Fibroblast of skin of scalp (primary cell): ENCODE measurements at places on chromosomes 3 and 15.

GRCh38 chr3:142888099-142888480, 793 bp downstream of the PCOLCE2 start:
- peak; percentile 43 for DNase-seq

GRCh38 chr3:111691293-111691909, 96.3 kb upstream of the ZBED2 start:
- DNase-seq, result peak; percentile 59

- DNase-seq, result no peak
Measured at GRCh38 chr15:45471151-45471550, 51.4 kb downstream of the SLC30A4 start.

DNA sequence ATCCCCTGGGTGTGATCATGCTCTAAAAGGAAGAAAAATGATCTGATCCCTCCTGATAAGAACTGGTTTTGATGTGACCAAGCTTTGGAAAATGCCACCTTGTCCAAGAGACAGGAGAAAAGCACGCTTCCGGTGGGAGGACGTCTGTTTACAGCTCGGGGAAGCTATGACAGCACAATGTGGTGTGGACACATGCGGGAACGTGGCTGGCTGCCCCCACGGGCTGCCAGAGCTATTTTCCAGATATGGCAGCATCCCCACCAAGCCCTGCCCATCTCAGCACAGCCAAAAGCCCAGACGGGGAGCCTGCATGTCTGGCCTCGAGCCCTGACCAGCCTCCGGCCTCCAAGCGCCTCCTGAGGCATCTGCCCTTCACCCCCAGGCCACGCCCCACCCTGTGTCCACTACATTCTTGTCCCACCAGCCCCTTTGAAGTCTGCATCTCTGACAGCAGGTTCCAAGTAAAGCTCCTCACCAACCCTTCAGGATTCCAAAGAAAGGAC, 63.2 kb upstream of the HRH1 start:
- no peak for DNase-seq

- no peak for DNase-seq
Measured at GRCh38 chr3:172476347-172476746, 28.1 kb upstream of the GHSR start.

GRCh38 chr3:55454611-55455010, 32.5 kb downstream of the WNT5A start:
- no peak for DNase-seq

DNA sequence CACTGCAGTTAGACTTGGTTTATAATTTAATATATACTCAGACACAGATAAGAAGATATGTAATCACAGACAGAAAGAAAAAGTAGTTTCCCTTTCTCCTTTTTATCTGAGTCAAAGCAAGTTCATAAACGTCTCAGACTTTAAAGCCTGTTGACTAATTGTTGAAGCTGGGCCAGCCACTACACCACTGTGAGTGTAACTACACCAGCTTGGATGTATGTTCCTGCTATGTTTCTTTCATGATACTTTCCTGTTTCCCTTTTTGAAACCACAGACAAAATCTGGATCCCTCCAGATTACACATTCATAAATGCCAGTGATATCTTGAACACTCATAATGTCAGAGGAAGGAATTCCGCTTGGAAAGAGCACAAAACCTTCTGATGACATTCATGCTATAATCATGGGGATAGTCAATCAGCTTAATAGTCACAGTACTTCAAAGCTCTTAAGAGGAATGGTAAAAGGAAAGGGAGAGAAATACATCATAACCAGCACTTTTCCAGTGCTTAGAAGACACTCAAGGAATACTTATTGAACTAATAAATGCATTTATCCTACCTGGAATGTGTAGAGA, 32.0 kb downstream of the KCNMB2 start:
- DNase-seq, result peak; percentile 5

GRCh38 chr3:120855665-120856437, 52.2 kb upstream of the STXBP5L start:
- DNase-seq, result peak; percentile 75

- no peak for DNase-seq
Measured at GRCh38 chr3:33047842-33048834, 48.8 kb downstream of the GLB1 start.

DNA sequence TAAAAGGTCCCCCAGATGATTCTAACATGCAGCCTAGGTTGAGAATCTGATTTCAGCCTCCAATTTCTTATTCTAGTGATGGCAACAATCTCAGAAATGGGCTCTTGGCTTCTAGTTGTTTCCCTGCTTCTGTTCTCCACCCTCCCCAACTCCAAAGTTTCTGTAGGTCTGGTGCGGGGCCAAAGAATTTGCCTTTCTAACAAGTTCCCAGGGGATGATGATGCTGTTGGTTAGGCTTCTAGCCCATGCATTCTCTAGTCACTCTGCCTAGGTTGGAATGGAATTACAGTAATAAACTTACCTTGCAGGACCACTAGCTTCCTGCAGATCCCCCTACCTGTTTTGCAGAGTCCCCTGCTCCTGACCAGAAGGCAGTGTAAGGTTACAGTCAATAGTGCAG, 103.2 kb upstream of the PPP2R3A start:
- no peak for DNase-seq

- no peak for DNase-seq
Measured at GRCh38 chr3:10419637-10420232, 85.7 kb downstream of the ATP2B2 start.

DNA sequence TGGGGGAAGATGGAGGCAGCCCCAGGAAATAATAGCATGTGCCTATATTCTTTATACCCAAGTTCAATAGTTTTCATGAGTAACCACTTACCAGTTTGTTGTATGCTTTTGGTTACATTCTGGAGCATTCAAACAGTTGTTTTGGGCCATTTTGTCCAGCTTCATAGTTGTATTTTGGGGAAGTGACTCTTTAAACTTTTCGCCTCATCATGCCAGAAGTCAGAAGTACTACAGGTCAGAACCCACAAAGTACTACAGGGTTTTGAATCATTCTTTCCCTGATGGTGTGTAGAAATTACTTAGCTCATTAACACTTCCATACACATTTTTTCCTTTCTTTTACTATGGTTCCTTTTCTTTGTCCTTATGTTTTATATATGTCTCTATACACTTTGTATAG, 210.6 kb downstream of the ARPP21 start:
- DNase-seq, result no peak

DNA sequence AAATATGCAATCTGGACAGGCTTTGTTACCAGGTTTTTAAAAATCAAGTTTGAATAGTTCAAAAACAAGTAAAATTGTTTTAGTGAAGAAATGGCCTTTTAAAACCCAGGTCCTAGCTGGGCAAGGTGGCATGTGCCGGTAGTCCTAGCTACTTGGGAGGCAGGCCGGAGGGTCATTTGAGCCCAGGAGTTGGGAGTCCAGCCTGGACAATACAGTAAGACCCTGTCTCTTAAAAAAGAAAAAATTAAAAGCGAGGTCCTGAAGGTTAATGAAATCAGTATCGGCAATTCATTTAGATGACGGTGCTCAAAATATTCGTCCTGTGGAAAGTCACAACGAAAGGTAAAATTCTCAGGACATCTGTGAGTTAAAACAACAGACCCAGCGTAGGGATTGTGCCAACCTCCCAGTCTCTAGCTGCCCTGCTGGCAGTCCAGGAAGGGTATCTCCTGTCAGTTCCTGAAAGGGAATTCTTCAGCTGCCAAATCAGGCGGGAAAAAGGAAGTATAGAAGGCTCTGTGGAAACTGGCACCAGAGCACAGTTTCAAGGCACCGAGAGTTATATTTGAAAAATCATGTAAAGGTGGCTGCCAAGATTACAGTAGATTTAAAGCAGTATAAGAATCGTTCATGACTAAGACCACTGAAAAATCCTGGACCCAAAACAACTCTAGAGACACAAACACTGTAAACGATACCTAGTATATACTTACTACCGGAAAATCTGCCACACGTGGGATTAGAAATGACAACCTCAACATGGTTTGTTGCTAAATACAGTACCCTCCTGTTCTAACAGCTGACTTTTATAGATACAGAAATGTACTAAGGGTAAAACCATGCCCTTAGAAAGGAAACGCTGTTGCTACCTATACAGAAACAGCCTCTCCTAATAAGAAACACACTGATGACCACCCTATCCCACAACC, 1.2 kb upstream of the ABHD17C start:
- no peak for DNase-seq

- no peak for DNase-seq
Measured at GRCh38 chr15:78933823-78934654, 10.8 kb downstream of the CTSH start.

- no peak for DNase-seq
Measured at GRCh38 chr15:87566236-87566635, 690.3 kb downstream of the NTRK3 start.

DNA sequence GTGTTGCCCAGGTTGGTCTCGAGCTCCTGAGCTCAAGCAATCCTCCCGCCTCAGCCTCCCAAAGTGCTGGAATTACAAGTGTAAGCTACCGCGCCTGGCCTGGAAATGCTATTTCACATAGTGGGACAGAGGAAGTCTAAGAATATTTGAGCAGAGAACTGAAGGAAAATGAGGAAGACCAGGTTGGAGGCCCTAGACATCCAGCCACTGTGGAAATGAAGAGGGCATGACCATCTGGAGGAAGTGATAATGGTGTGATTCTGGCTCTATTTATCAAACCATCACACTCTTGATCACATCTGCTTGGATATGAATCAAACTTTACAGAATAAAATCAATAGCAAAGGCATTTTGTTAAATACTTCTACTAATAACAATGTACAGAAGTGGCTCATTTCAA, 65.9 kb upstream of the ARHGEF3 start:
- DNase-seq, result no peak

- DNase-seq, result no peak
Measured at GRCh38 chr15:27278761-27279160, 307.8 kb downstream of the GABRG3 start.

DNA sequence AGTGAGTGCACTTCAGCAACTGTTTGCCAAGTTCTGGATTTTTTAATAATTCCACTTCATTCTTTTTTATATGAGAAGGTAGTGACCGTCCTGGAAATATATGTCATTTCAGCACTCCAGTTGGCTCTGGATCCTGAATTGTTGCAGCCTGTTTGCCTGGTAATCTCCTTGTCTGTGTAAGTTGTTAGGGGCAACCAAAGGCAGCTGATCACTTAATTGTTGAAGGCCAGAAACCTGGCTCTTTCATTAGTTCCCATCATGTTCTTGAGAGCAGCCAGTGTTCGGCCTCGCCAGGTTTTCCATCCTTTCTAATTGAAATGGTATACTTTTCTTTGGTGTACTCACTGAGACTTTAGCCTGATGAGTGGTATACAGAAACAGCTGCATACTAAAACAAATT, 168.6 kb downstream of the SOX2 start:
- no peak for DNase-seq

DNA sequence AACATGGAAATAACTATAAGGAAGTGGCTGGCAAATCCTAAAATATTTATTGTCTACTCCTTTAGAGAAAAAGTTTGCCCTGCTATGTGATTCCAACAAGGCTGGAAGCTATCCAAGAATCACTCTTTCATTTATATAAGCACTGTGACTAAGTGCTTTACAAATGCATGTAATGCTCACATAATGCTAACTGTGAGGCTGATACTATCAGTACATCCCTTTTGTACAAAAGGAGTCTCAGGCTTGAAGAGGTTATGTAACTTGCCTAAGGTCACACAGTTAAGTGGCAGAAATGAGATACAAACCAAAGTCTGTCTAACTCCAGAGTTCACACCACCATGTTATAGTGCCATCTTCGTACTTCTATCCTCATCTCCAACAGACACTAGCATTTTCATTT, 17.0 kb downstream of the TOPBP1 start:
- DNase-seq, result peak; percentile 92

- no peak for DNase-seq
Measured at GRCh38 chr15:41154412-41154811, 38.3 kb upstream of the INO80 start.

DNA sequence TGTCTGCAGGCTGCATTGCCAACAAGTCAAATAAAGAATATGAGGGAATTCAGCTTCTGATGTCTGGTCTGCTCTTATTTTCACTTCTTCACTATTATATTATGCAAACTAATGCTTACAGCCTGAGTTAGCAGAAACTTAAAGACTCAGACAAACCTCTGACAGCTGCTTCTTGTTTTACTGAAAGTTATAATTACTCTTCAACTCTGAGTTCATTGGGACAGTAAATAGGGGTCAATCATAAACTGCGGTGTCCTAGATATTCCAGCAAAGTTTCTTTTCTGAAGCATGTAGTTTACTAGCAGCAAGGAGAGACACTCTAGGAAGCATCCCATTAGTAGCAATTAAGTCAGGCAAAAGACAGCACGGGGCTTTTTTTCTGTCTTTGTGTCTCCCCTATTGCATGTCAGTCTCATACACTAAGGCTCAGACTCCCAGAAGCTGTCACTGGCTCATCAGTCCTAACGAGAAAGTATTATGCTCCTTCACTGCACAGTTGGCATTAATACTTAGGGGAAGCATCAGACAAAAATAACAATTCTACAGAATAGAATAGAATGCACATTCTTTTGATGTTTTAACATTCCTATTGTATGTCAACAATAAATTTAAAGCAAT, 1060.8 kb downstream of the ROBO1 start:
- DNase-seq, result peak; percentile 51

DNA sequence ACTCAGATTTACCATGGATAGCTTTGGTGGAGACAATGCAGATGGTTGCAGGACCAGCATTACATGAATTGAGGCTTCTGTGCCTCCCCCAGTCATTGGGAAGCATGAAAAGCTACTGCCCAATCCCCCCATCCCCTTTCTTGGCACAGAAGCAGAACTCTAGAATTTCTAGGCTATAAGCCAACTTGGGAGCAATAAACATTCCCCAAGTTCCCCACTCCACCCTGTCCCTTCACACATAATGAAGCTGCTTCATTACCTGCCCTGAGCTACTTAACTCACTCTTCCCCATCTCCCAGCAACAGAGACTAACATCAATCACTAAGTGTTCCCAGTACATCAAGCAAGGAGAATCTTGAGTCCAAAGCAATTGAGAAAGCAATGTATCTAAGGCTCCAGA, 164.5 kb downstream of the RORA start:
- peak; percentile 13 for DNase-seq

DNA sequence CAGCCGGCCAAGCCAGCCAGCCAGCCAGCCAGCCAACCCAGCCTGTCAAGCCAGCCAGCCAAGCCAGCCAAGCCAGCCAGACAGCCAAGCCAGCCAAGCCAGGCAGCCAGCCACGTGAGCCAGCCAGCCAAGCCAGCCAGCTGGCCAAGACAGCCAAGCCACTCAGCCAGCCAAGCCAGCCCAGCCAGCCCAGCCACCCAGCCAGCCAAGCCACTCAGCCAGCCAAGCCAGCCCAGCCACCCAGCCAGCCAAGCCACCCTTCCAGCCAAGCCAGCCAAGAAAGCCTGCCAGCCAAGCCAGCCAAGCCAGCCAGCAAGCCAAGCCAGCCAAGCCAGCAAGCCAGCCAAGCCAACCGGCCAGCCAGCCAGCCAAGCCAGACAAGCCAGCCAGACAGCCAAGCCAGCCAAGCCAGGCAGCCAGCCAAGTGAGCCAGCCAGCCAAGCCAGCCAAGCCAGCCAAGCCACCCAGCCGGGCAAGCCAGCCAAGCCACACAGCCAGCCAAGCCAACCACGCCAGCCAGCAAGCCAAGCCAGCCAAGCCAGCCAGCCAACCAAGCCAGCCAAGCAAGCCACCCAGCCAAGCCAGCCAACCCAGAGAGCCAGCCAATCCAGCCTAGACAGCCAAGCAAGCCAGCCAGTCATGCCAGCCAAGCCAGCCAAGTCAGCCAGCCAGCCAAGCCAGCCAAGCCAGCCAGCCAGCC, 199.5 kb downstream of the GOLGA6L6 start:
- DNase-seq, result no peak

- DNase-seq, result no peak
Measured at GRCh38 chr15:43239732-43240491, 19.1 kb upstream of the EPB42 start.
